ENCODE measurements at places on chromosomes 1 and 21.

DNA sequence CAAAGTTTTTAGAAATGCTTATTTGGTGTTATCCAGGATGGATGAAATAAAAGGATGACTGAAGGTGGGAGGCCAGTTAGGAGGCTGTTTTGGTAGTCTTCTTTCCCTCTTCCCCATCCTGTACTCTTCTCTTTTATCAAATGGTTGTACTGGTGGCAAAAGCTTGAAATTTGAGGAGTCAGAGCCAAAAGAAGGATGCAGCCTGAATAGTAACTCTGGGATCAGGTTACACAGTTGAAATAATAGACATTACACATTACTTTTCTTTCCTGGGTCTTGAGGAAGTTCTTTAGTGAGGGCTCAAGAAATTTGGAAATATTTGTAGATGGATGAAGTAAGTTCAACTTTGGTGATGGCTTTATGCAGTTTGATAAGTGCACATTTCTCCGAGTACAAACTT, 108.6 kb downstream of the GPR52 start:
- no peak for DNase-seq

- DNase-seq = no peak
Observed at GRCh38 chr1:215082532-215083382, at the start of gene KCNK2. KCNK2 (plus strand) TSS chr1:215082737; CDS start chr1:215083386, 649 bp downstream.

DNA sequence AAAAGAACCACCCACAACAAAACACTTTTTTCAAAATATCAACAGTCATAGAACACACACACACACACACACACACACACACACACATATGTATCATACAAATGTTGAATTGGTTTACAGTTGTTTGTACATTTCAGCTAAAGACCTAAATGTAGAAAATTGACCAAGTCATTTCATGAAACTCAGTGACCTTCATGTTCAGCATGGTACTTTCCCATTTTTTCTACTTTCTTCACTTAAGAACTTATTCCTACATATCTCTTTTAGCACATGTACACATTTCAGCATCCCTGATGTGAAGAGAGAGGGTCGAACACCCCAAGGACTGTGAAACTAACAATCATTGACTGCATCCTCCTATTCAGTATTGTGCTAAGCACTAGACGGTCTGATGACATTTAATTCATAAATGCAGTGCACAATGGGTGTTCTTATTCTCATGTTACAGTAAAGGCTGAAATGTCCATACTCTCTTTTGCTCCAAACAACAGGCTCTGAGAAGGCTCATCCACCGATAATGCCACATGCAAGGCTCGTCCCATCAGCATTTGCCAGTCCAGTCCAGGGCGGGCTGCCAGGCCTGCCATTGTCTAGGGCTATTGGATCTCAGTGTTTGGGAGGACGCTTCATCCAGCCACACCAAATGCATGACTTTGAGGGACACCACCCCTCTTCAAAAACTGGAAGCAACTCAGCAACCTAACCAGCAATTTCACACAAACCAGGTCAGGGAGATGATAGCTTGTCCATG, 150.1 kb upstream of the RUNX1 start:
- no peak for DNase-seq

- DNase-seq = no peak
Observed at GRCh38 chr1:181057079-181057478, 23.3 kb downstream of the MR1 start.

DNA sequence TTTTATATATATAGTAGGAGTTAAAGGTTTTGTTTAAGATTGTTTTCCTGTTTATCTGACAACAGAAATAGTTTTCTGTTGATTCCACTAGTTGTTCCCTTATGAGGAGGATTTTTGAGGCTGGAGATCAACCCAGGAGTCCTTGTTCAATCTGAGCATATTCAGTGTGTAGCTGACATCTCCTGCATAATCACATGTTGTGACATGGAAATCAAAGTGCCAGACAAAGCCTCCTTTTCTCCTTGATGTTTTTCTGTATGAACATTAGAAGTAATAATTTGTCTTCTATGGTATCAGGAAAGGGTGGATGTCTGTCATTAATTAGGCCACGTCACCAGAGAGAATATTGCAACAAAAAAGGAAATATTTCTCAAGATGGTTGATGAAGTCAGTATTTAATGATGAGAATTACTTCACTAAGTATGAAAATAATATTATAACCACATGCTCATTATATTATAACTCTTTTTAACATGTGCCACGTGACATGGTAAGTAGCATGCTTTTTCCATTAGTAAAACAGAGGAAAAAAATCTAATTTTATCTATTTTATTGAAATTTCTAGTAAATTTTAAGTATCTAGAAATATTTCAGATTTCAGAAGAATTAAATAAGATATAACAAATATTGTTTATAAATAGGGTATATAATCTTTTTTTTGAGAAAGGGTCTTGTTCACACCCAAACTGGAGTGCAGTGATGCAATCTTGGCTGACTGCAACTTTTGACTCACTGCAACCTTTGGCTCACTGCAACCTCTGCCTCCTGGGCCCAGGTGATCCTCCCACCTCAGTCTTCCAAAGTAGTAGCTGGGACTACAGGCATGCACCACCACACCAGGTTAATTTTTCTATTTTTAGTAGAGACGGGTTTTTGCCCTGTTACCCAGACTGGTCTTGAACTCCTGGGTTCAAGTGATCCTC, 223.5 kb downstream of the HMCN1 start:
- DNase-seq = no peak

DNA sequence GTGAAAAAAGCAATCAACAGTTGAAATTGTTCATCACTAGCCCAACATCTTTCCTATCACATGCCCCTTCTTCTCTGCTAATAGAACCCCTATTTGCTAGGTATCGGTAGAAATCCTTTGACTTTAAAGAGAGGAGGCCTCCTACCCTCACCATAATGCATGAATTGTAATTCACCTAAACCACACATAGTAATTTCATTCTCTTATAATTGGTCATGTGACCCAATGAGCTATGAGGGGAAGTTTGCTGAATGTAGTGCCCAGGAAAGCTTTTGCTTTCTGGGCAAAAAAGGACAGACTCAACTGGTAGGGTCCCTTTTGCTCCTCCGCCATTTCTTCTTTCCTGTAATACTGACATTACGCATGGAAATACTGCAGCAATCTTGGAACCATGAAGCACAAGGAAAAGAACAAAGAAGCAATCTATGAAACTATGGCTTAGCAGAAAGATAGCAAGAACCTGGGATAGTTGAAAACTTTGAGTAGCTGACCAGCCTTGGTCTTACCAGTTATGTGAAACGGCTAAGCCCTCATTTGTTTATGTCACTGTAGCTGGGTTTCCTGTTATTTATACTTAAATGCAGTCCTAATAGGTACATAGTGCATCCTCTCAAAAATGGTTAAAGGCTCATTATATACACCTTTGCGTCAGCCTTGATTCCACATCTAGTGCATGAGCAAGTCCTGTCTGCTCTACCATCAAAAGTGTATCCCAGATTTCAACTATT, 10.2 kb upstream of the CHI3L2 start:
- DNase-seq = no peak

DNA sequence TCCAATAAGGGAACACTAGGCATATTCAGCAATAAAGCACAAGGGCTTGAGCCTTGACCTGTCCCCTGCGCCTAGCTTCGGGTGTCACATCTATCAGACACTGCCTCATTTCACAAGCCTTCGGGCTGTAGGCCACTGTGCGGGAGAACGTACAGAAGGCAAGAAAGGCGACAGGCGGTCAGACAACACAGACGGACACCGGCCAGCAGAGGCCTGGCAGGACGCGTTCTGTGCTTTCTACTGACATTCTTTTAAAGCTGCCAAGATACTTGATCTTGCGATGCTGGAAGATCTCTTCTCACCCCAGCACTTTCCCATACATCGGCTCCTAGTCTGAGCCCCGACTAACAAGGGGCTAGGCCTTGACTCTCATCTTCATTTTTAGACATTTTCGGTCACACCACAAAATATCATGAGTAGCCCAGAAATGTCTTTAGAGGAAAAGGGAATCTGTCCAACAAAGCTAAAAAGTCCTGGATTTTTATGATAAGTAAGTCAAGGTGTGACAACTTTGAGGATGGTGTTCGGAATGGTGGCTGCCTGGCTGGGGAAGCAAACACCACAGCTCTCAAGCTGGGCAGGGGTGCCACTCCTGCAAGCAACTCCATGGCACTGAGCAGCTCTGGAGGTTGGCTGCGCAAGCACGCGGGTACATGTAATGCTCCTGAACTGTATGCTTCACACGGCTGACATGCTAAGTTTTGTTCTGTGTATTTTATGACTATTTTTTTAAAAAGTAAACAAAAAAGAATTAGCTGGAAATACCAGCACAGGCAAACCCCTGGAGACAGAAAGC, 18.7 kb downstream of the RIPK4 start:
- DNase-seq = no peak

DNA sequence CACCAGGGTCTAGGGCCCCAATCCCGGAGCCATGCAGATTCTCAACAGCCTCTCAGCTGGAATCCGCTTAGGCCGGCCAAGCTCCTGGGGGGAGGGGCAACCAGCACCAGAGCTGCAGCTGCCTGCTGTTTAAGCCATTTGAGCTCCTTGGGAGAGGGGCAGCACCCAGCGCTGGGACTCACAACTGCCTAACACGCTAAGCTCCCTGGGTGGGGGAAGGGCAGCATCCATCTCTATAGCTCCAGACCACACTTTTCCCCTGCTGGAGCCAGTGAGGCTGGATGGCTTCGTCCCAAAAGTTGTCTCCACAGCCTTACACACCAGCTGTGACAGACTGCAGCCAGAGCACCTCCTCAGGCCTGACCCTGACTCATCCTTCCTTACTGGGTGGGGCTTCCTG, 6.9 kb upstream of the PTGFR start:
- no peak for DNase-seq

DNA sequence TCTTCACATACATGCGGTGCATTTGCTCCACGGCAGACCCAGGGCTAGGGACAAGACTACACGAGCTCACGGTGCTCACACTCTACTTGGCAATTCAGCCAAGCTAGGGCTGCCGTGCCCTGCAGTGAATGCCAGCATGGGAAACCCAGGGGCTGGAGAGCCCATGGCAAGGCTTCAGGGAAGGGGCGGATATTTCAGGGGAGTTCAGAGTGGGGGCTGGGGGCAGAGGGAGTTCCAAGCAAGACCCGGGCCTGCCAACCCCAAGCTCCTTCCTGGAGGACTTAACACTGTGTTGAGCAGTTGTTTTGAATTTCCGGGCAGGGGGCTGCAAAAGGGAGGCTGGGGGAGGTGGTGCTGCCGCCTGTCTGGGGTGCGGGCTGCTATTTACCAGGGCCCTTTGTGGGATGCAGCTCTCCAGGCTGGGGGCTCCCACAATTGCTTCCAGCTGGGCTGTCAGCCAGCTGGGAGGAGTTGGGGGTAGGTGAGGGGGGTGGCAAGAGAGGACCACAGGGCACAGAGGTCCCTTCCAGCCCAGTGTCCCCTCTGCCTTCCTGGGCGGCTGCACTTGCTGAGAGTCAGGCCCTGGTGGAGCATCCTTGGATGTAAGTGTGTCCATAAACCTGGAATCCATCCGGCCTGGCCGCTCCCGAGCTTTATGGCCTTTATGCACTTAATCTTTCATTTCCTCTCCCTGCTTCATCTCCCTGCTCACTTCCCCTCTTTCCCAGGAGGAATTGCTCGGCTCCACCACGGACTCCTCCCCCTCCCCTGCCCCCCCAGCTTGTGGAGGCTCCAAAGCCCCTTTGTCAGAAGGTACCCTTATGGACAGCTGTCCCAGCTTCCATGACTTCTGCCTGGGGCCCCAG, 55.8 kb upstream of the SSBP3 start:
- no peak for DNase-seq

DNA sequence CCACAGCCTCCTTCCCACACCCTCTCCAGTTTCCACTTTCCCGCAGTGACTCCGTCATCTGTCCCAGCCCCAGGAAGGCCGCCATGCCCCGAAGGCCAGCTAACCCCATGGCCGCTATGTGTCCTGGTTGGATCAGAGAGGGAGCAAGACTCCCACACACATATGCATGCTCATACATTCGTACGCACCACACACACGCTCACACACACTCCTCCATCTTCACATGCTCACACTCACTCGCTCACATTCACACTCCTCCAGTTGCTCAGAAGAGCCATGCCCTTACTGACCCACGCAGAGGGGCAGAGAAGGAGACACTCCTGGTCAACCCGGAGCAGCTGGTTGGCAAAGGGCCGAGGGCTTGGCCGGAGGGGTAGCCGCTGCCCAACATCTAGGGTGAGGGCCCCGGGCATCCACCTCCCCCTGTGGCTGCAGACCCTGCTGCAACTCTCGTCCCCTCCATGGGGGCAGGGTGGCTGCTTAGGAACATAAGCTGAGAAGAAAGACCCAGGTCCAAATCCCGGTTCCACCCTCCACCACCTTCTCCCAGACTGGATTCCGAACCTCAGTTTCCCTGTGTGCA, 122.3 kb upstream of the SLC25A33 start:
- no peak for DNase-seq

- no peak for DNase-seq
Observed at GRCh38 chr1:210624722-210625121, 296.0 kb downstream of the HHAT start.

GRCh38 chr1:187692799-187693198, 864.0 kb downstream of the PLA2G4A start:
- DNase-seq = no peak

DNA sequence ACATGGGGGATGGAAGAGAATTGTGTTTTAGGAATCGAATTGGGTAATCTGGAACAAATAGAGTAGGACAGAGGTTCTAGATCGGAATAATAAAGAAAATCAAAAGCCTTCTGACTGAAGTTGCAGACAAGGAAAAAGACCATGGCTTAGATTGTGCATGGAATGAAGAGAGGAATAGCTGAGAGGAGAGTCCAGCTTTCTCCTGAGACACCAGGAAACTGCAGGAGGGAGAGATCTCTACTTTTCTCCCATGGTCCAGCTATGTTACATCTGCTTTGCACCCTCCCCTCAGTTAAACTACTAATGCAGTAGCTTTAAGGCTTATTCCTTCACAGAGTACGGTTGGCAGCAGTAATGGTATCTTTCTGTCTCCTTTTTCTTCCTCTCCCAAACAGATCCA, 13.4 kb downstream of the SLAMF7 start:
- no peak for DNase-seq

GRCh38 chr1:248136811-248137210, 8.1 kb upstream of the OR2M5 start:
- DNase-seq = no peak
